Effector CD8-positive, alpha-beta T cell (primary cell): ENCODE measurements at places on chromosomes 2 and 18.

- no peak for DNase-seq
Observed at GRCh38 chr2:126921066-126921465, 22.4 kb downstream of the TEX51 start.

- no peak for DNase-seq
Observed at GRCh38 chr2:85706599-85707296, 12.6 kb downstream of the GNLY start.

DNA sequence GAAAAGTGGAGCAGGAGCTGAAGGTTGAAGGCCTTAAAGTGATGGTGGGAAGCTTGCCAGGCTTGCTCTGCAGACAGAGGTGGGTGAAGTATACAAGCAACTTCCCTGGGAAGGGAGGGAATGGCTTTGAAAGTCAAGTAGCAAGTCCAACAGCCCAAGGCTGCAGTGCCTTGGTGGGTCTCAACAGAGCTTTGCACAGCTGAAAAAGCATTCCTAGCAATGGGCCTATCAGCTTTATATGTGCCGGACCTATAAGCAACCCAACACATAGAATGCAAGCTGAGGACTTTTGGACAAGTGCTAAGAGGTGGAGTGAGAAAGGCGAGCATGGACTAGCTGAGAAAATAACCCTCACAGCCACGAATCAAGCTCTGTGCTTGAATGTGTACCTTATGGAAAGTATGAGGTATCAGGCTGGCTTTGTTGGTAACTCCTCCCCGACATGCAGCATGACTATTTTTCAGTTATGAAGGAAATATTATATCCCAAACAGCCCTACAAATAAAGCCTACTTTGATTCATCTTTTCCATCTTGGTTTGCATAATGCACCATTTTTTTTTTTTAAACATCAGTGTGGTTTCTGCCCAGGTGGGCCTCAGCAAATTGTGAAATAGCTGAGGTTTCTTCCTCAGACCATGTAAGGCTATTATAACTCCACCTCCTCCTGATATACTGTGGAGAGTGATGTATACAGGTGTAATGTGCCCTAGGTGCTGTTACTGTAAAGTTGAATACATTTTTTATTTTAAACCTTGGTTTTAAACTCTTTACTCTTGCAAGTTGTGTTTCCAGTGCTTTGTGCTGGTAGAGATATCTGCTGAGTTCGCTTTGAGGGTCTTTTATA lies 241.4 kb upstream of the CXCR4 start:
- DNase-seq: no peak

DNA sequence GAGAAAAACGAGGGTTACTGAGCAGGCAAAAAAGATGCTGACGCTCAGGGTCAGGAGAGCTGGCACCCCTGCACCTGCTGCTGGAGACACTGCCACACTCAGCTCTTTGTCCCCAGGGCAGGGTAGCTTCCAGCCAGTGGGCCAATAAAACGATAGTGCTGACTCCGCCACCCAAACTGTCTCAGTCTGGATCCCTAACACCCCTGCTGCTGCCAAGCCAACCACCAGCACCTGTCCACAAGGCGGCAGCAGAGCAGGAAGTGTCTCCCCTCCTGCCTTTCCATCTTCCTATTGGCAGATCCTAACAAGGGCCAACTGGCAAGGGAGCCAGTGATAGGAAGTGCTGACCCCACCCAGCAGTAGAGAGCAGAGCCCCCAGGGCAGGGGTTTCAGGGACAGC lies 531.5 kb upstream of the SALL3 start:
- DNase-seq: no peak

DNA sequence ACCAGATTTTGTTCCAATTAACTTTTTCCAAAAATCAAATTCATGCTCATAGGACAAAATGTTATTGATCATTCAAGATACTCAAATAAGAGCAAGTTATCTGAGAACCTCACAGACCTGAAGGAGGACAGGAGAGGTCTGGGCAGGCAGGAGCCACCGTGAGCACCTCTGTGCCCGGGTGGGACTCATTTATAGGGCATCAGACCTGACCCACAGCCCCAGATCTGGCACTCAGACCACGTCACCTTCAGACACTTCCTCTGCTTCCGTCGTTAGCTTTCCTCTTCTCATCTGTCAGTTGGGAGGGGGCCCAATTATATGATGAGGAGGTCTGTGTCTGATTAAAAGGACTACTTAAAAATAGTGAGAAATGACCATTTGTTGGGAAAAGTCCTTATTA lies 169.4 kb downstream of the EIPR1 start:
- no peak for DNase-seq

DNA sequence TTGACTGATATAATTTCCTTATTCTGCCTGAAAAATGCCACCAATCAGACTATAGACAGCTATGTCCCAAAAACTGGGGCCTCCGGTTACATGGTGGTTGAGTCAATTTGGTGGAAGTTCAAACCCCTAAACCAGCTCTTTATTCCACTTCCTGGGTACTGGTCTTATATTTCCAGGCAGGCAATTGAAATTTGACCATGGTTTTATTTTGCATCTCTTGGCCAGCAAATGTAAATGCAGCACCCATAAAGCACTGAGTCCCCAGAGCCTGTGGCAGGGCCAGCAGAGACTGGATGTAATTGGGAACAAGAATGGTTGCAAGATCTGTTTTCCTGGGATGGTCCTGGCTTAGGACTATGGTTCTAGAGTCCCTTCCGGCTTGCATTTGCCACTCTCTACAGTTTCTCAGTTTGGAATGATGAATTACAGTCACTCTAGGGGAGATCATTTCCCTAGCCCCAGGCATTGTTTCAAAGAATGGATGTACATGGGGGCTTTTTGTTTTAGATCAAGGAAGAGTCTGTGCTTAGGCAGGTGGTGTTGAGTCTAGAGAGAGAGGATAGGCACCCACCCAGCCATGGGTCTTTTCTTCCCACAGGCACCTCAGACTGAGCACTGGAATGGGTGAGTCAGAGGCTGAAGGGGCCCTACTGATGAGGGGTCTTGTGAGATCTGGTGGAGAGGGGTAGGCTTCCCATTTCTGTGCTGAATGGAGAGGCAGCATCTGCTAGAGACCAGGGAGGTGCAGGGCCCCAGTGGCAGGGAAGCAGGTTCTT lies 108.4 kb upstream of the CDC42EP3 start:
- no peak for DNase-seq

- DNase-seq: no peak
Observed at GRCh38 chr2:174945601-174946260, 59.5 kb downstream of the CHN1 start.

DNA sequence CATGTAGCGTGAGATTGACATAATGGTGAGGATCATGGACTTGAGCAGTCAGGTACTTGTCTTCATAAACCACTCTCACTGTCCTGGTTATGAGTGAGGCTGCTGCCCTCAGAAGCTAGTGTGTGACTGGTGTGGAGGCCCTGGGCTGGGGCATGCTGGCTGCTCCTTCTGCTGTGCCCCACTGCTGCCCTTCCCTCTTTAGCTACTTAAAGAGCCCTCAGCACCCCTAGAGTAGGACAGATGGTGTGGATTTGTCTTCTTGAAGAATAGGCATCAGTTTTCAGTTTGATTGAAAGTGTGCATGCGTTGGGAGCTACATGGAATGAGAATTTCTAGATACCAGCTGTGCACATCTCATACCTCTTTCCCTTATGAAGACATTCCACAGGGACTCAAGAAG lies 15.4 kb downstream of the CPLX4 start:
- DNase-seq: no peak

GRCh38 chr2:111100087-111100764 lies 20.5 kb upstream of the BCL2L11 start:
- no peak for DNase-seq

- DNase-seq: no peak
Observed at GRCh38 chr2:37020212-37020886, 54.0 kb upstream of the STRN start.

DNA sequence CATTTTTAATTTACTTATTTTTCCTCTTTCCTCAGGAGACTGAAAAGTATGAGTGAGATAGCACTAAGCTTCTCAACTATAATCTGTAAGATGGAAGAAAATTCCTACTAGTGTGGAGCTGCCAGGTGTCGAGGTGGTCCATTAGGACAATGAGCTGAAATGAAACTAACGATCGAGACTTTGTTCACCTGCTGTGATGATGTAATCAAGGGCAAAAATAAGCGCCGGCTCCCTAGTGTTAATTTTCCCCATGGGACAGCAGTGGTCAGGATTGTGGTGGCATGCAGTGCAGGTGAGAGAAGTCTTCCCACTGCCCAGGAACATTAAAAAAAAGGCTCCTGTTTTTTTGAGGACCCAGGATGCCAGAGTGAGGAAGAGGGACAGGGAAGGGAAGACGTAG lies 859.1 kb upstream of the GCFC2 start:
- no peak for DNase-seq

GRCh38 chr2:85724731-85725181 lies 29.0 kb upstream of the ATOH8 start:
- DNase-seq: no peak

DNA sequence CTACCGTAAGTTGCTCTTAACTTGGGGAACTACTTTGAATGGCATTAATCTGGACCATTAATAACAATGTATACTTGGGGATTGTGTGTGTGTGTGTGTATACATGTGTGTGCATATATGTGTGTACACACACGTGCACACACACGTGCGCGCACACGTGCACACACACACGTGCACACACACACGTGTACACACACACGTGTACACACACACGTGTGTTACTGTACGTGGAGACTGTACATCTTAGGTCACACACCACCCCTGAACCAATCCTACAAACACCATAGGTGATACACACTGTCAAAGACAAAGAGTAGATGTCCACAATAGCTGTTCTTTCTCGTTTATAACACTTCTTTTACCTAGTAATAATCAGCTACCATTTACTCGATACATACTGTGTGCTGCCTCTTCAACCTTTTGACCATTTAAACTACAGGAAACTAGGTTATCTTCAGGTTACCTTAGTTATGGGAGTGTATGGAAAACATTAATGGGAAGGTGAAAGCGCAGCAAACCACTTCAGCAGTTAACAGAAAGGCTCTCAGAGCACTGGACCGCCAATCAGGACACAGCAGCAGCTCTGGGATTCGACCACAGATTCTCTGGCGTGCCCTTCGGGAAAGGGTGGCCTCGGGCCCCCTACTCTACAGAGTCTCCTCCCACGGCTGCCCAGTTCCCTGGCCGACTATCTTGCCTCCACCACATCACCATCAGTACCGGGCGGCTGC lies 894 bp upstream of the GCC2 start:
- DNase-seq: no peak

DNA sequence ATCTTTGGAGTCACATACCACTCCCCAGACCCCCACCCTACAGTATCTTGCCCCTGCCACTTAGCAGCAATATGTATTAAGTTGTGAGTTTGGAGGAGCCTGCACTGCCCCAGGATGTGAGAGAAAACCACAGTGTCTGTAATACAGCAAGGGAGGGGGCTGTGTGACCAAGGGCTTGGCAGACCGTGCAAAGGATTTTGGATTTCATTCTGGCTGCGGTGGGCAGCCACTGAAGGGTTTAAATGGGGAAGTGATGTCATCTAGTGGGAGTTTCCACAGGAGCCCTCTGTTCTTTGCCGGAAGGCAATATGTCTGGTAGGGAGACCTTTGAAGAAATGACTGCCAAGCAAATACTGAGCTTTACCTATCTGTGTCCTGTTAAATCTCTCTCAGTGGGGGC lies 202.4 kb downstream of the FHOD3 start:
- DNase-seq: no peak

- DNase-seq: peak; percentile 87
Observed at GRCh38 chr2:96507957-96508520, 2.9 kb upstream of the NEURL3 start.

DNA sequence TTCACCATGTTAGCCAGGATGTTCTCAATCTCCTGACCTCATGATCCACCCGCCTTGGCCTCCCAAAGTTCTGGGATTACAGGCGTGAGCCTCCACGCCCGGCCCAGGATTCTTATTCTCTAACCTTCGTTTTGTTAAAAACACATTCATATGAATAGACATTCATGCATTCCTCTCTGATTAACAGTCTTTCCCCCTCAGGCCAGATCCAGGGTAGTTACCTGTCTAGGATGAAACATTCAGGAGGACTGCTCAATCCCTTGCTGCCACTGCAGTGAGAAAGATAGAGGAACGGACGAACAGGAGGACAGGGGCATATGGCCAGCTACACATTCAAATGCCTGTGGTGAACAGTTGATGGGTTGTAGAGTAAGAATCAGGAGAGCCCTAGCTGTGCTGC lies 39.6 kb upstream of the EPC2 start:
- no peak for DNase-seq

DNA sequence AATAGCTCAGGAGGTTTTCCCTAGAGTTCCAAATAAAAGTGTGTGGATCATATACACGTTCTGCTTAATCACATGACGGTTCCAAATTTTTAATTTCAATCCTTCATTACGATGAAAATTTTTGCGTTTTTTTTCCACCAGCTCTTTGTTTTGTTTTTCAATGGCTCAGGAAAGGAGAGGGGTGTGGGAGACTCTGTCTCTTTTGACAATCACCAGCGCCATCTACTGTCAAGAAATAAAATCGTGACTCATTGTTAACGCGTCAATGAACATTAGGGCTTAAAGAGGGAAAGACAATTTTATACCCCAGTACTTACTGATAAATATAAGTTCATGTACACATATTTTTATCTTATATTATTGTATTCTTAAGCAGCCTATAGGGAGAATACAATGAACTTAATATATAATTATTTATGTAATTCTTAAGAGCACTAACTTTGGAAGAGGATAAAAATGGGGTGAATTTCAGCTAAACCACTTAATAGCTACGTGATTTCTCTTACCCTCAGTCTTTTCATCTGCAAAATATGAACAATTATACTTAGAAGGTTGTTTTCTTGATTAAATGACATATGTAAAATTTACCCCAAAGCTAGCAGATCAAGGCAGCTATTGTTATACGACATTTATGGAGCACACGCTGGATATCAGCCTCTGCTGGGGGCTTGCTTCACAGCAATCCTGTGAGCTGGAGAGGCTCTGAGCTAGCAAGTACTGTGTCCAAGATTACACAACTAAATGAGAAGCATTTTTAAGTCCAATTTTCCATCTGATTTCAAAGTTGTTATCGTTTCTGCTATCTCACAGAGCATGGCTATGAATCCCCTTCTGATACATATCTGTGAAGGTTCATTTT lies 47.4 kb upstream of the RMDN2 start:
- DNase-seq: no peak

DNA sequence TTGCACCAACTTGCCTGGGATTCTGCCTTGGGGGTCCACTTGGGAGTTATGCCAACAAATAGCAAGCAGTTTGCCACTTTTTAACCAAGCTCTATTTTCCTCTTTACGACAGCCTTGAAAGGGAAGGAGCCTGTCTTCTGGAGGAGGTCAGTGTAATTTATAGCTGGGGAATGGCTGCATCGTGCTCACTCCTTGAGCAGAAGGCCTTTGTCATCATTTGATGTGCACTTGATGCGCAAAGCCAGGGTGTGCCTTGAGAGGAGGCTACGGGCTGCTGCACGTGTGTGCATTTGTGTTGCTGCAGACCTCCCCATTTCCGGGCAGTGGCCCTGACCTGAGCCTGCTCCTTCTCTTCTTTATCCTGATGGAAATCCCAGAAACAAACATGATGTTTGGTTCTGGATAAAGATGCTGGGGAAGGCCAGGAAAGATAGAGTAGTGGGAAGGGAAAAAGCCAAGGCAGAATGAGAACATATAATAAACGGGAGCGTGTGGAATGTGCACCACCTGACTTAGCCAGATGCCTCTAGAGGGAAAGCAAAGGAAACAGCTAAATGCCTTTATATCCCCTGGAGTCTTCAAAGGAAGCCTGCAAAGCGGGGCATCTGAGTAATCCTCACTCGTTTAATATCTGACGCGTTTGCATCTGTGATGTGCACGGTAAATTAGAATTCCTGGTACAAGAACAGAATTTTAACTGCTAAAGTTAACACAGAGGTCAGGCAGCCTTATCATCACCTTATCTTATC lies 68.3 kb upstream of the ZNF521 start:
- no peak for DNase-seq
